ENCODE measurements at places on chromosomes 4 and X.

- no peak for DNase-seq
Observed at GRCh38 chr4:112141366-112142138, 3.7 kb upstream of the FAM241A start.

GRCh38 chr4:184534511-184535391 lies 60.4 kb upstream of the IRF2 start:
- no peak for DNase-seq

DNA sequence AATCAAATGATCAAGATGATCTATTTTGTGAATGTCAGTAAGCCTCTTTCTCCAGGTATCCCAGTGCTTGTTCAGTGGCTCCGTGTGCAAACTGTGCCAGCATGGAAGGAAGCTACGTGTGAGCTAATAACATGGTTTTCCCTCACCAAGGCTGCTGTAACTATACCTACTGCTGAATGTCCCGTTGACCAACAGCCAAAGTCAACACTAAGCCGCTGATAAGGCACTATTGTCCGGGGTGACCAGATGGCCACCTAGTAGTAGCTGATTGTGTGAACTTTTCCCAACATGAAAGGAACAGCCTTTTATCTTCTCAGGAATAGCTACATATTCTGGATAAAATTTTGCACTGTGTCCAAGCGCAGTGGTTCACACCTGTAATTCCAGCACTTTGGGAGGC lies 58.0 kb upstream of the ABCG2 start:
- DNase-seq = no peak

- DNase-seq = no peak
Observed at GRCh38 chrX:130702867-130703707, 199.9 kb downstream of the ENOX2 start.

DNA sequence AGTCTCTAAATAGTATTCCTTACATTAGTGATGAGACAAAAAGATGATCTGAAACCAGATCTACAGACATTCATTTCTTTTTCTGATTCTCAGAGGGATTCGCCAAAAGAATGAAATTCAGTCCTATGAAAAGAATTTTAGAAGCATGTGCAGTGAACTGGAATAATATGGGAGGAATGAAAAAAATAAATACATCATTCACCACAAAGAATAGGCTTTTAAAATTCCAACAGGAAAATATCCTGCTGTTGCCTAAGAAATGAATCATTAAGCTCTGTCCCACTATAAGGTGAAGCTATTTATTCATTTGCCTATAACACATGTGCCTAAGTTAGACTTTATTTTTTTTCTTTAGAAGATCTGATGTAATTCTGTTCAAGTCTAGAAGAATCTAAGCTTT lies 165.9 kb downstream of the IL15 start:
- DNase-seq = no peak

DNA sequence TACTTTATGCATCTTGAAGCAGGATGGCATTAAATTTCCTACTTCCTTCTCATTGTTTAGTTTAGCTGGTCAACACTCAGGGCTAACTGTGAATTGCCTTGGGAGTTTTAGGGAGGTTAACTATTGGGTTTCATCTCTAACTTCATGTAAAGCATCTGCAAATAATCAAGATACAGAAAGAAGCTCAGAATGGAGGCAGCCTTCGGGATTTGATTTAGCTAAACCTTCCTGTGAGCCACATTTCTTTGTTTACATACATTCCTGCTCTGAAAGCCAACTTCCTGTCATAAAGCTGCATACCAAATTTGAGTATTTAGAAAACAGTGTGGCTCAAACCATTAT lies 131.7 kb upstream of the PCDH18 start:
- DNase-seq = no peak

DNA sequence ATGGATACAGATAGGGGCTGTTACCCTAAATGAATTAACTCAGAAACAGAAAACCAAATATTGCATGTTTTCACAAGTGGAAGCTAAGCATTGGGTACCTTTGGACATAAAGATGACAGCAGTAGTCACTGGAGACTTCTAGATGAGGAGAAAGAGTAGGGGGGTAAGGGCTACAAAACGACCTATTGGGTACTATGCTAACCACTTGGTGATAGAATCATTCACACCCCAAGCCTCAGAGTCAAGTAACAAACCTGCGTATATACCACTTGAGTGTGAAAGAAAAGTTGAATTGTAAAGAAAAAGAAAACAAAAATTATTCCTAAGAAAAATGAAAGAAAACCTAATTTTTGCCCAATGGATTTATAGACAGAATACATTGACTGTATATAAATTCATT lies 7.7 kb upstream of the ARAP2 start:
- no peak for DNase-seq

- DNase-seq = peak; percentile 30
Observed at GRCh38 chrX:103585411-103586313, at the start of gene TCEAL4. Gene TCEAL4 (plus strand): TSS chrX:103585515. CDS start chrX:103586676, 1,161 bp downstream.

DNA sequence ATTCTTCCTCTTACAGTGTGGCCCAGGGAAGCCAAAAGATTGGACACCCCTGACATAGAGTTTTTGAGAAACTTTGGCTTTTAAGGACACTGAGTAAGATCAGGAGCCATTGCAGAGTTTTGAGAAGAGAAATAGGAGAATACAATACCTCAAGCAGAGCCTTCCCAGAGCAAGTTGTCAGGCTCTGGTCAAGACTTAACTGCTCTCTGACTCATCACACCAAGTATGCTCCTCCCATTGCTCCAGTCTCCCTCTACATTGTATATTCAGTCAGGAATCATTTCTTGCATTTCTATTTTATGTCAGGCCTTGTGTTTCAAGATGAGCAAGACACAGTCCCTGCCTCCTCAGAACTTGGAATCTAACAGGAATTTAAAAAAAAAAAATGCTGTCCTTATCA lies 176.4 kb upstream of the FMR1 start:
- no peak for DNase-seq

DNA sequence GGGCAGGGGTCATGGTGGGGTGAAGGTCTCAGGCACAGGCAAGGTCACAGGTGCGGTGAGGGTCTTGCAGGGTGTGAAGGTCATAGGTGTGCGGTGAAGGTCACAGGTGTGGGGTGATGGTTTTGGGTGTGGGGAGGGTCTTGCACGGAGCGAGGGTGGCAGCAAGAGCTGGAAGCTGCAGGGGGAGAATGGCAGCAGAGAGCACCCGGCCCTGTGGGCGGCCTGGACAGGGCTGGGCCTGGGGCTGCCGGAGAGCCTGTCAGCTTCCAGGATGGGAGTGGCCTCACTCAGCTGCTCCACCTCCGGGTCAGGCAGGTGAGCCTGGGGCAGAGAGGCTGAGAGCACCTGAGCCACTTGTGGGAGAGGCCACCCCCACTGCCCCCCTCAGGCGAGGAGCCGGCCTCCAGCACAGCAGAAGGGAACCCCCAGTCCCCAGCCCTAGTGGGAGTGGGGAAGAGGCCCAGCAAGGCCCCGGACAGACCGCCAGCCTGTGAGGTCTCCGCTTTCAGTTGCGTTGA lies 1.5 kb downstream of the MSANTD1 start:
- DNase-seq = no peak

GRCh38 chr4:168496834-168497233 lies at the start of gene PALLD:
Gene PALLD (plus strand): TSS chr4:168497052.
- no peak for DNase-seq

DNA sequence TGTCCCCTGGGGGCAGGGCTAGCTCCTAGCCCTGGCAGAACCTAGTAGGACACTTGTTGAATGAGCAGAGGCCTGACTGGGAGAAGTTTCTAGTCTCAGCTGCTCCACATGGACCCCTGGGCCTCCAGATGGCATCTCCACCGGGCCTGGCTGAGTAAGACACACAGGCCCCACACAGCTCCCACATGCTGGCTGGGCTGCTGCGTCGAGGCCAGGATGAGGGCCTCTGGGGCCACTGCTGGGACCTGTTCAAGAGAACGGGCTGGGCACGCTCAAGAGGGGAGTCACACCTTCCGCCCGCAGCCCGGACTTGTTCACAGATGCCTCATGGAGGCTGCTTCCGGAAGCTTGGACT lies 4.2 kb upstream of the HGFAC start:
- no peak for DNase-seq

- no peak for DNase-seq
Observed at GRCh38 chrX:118250445-118250844, 95.5 kb upstream of the WDR44 start.

DNA sequence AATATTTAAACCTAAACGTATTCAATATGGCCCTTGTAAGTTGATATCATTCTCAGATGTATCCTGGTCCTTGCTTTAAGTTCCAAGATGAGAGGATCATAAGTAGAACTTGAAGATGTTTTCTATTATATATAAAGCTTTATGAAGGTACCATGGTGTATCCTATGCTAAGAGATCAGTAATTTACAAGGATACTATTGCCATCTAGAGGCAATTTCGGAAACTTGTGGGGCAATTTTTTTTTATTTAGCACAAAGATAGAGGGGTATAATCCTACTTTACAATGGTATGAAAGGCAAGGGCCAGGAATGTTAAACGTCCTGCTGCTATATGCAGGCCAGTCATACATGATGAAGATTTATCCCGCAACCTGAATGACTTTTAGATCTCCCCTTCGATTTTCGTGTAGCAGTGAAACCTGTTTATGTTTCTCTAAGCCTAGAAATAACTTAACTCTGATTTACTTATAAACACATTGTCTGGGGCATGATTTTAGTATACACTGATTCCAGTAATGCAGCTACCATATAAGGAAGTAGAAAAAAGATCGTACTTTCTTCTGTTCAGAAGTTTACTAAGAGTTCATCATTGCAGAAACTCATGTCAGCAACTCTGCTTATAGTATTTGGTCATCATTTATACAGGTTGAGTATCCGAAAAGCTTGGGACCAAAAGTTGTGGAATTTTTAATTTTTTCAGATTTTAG lies 2.6 kb downstream of the SLC25A31 start:
- no peak for DNase-seq

Measured in stimulated activated CD4-positive, alpha-beta T cell treated with anti-CD3 and anti-CD28 coated beads, Interleukin-1b, Interleukin-23, amount 100 ng/mL, for 4 hours (primary cell).